ENCODE measurements at places on chromosomes 6 and 20. TPM values are rescaled to one million over a fixed set of nuclear protein-coding genes. Genes with fewer than 3 reads are reported as not detected.

DNA sequence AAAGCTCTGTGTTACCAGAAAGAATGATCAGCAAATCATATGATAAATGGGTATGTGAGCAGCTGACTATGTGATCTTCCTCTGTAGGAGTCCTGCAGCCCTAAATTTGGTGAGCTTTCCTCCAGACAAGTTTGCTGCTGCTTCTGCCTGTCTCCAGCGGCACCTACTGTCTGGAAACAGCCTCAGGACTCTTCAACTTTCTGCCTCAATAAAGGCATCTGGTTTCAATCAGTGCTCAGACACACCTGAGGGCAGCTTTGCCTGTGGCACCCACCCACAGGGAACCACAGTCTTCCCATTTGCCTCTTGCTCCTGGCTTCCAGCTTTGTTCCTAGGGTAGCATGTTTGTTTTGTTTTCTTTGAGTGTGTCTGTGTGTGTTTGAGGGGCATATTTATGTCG is 727.9 kb upstream of the MAN1A1 start:
- H3K27me3 ChIP-seq: no peaks in the 10 kb centered on the region
- H3K4me3 ChIP-seq: no peak overlapping the region
- no peaks in the 10 kb centered on the region for H3K36me3 ChIP-seq
- DNase-seq: no peak

GRCh38 chr20:2911200-2911599 is 37.9 kb downstream of the PTPRA start:
- H3K27ac ChIP-seq: no peak overlapping the region
- H3K4me1 ChIP-seq: no peaks in the 10 kb centered on the region
- no peak overlapping the region for H3K4me3 ChIP-seq
- H3K36me3 ChIP-seq: no peaks in the 10 kb centered on the region
- H3K27me3 ChIP-seq: no peaks in the 10 kb centered on the region
- no peak for DNase-seq

DNA sequence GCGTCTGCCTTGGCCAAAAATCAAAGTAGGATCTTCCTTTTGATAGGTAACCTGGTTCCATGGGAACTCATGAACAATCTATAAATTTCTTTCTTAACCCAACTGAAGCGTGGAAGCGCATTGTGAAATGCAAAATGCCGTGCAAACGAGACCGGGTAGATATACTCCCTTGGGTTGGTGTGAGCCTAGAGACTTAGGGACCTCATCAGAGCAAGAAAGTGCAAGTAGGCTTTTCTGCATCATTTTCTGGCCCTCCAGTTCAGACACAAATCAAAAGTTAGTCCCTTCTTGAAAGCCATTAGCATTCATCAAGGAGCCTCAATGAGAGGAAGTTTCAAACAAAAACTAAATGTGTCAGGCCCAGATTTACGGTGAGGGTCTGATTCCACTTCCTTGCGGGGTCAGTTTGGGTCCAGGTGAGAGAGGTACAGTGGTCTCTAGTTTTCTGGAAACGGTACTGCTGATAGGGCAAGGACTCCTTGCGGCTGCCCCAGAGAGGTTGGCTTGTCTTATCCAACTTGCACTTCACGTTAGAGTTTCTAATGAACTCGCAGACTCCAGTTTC is 5.3 kb upstream of the ZNF184 start:
- no peaks in the 10 kb centered on the region for H3K4me1 ChIP-seq
- no peaks in the 10 kb centered on the region for H3K27me3 ChIP-seq
- H3K4me3 ChIP-seq: peak overlapping the region; percentile 79

GRCh38 chr6:35624341-35625070 is 64.2 kb downstream of the FKBP5 start:
- no peak overlapping the region for H3K27ac ChIP-seq
- H3K4me3 ChIP-seq: no peak overlapping the region
- no peaks in the 10 kb centered on the region for H3K4me1 ChIP-seq
- no peaks in the 10 kb centered on the region for H3K27me3 ChIP-seq

PAK5 gene
- not detected for total RNA-seq
